8988T (cell line): ENCODE measurements at places on chromosomes 7 and 10.

GRCh38 chr10:11003679-11004078 is 14.0 kb upstream of the CELF2 start:
- DNase-seq = no peak

DNA sequence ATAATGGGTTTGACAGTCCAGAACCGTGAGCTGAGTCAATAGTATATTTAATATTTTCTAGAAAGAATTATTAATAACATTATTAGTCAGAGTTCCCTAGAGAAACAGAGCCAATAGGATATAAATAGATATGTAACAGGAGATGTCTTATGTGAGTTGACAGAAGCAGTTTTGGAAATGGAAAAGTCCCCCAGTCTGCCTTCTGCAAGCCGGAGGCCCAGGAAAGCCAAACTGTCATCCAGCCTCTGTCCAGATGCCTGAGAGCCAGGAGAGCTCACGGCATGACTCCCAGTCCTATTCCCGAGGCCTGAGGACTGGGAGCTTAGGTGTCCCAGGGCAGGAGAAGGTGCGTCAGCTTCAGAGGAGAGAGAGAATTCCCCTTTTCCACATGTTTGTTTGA is 286.4 kb upstream of the ADARB2 start:
- DNase-seq = no peak

GRCh38 chr7:21960922-21961321 is 15.2 kb upstream of the CDCA7L start:
- no peak for DNase-seq

GRCh38 chr7:123608991-123609882 is 7.6 kb downstream of the ASB15 start:
- DNase-seq = no peak

GRCh38 chr10:125554016-125554703 is 128.8 kb downstream of the TEX36 start:
- no peak for DNase-seq

GRCh38 chr7:28626624-28627262 is 214.4 kb downstream of the CREB5 start:
- DNase-seq = no peak

GRCh38 chr10:74977913-74978847 is 133.3 kb upstream of the SAMD8 start:
- no peak for DNase-seq

DNA sequence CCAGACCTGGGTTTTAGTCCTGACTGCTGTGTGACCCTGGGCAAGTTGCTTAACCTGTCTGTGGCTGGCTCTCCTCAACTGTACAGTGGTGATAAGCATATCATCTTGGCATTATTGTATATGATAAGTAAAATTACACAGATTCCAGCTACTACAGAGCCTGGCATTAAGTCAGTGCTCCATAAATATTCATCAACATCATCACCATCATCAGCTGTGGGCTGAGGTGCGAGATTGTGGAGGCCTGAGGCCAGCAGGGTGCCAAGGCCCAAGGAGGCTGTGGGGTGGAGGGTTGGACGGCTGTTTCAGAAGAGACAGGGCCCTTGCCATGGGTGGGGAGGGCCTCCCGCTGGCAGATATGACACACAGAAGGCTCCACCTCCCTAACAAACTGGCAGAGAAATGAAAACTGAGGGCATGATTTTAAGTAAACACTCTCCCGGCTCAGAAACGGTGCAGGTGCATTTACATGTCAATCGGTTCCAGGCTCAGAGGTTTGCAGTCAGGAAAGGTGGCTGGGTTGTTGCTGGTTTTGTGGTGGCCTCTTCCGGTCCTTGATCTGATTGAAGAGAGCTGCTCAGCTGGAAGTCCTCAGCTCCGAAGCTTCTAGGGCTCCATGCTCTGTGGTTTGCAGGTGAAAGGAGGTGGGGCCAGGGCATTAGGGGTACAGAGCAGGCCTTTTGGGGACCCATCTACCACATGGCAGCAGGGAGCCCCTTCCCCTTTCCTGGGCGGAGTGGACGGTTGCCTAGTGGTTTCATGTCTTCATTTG is 10.2 kb downstream of the CRYGN start:
- DNase-seq = peak; percentile 28

DNA sequence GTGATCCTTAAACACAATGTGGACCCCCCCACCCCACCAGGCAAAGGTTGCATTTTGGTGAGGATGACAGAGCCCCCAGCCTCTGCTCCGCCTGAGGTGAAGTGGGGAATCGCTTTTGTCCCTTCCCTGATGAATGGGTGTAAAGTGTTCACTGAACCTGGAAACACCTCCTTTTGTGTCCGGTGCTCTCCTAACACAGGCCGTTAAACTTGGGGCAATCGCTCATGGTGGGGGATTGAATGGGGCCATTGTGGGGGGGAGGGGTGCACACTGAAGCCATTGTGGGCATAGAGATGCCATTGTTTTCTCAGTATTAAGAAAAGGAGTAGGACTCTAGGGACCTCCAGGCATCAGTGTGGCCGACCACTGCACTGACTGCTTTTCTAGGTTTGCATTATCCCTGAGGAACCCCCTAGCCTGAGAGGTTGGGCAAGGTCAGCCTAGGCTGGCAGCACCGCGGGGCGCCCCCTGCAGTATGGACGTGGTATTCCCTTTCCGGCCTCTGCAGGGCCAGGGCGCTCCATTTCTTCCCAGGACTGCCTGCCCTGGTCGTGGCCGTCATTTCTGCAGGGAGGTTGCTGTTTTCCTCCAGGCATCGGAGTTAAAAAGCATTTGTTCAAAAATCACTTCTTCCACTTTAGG is 158.3 kb downstream of the TCF7L2 start:
- DNase-seq = peak; percentile 28

DNA sequence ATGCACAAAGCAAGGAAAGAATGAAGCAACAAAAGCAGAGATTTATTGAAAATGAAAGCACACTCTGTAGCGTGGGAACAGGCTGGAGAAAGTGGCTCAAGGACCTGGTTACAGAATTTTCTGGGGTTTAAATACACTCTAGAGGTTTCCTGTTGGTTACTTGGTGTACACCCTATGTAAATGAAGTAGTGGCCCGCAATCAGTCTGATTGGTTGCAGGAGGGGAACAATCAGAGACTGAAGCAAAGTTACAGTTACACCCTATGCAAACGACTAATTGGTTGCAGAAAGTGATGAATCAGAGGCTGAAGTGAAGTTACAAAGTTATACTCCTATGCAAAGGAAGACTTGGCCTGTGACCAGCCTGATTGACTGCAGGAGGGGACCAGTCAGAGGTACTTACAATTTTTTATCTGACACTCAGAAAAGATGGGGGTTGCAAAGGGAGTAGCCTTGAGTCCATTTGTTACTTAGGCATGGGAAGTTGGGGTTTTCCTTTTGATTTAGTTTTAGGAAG is 3.6 kb upstream of the MTPN start:
- DNase-seq = no peak

DNA sequence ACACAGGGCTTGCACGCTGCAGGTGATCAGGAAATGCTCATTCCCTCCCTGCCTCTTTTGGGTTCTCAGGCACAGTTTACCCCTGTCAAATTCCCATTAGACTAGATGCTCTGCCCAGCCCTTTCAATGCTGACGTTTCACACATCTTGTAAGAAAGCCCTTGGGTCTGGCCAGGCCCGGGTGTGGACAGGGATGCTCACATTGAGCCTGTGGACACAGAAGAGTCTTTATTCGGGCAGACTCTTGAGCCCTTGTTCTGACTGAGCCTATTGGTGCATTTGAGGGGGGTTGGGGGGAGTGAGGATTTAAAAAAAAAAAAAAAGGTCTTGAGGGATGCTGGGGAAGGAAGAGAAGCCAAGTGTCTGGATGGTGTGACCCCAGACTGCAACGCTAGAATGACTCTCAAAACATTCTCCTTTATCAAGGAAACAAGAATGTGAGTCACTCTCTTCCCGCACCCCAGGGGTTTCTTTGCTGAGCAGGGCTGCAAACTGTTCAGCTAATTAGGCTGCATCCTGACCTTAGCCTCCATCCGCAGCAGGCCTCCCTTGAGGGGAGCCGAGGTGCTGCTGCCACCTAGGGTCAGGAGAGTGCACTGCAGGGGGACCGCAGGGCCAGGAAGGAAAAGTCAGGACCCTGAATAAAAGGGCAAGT is 53.6 kb upstream of the TMEM72 start:
- DNase-seq = peak; percentile 65

DNA sequence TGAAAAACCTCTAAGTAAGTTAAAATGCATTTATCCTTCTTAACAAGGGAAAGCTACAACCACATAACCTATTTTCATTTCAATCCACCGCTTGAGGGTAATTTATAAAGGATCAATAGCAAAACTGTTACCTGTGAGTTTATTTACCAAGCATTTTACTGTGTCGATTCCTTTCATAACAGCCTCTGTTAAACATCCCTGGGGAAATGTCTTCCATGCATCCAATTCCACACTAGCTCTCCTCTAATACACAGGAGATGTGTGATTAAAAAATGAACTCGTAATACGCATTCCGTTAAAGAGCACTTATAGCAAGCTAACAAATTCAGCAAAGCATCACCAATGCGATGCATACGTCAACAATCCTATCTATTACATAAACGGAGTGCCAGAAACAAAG is 185.7 kb downstream of the SFMBT2 start:
- no peak for DNase-seq

DNA sequence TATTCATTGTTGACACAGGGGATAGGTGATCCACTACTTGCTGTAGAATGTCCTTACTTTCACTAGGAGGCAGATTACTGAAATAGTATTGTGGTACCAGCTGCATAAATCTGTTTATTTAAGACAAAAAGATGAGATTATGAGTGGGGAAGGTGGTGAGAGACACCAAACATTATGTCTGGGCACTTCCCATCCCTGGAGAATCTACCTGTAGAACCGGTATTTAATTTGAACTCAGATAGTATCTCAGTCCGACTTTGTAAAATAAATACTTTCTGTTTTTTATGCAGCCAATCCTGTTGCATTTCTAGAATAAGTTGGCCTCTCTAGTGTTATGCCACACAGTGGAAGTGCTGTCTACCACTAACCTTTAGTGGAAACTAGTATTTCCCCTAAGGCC is 13.4 kb downstream of the BCCIP start:
- DNase-seq = no peak

DNA sequence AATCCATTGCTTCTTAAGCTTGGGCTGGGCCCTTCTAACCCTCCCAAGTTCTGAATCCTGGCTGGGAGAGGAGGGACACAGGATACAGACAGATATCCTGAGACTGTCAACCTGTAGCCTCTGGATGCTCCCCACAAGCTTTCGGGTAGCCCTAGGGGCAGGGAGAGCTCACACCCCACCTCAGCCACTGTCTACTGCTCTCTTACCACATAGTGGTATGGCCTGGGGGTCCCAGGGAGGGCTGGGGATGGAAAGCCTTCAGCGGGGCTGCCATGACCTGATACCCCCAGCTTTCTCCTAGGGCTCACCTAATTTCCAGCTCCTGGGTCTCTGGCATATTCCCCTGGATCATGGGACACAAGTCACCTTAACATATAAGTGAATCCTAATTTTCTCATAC is 25.1 kb downstream of the CRHR2 start:
- no peak for DNase-seq

DNA sequence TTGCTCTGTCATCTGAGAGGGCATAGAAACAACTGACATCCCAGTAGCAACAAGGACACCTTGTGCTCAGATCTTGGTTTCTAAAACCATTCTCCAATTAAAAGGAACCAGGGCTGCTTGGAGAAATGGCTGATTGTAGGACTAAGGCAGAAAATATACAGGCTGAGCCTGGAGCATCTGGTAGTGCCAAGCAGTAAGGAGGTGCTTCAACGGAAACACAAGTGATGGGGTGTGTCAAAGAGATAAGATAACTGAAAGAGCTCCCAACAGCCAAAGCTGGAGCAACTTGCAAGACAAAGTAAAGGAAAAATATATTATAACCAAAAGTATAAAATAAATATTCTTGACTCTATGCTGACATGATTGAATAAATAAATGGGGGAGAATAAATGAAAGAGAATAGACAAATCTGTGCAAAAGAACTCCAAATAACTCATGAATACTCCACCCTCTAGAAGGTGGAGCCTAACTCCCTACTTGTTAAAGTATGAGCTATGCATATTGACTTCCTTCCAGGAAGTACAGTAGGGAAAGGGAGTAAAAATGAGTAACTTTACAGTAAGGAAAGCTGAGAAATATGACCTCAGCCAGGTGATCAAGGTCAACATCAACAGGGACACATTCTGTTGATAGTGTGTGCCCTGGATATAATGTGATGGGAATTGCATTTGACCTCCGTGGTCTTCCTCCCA is 162.4 kb downstream of the NOC3L start:
- DNase-seq = no peak

GRCh38 chr7:140829720-140830119 is 95.0 kb downstream of the BRAF start:
- no peak for DNase-seq
